ENCODE measurements at places on chromosomes 3 and 15.

- no peak for DNase-seq
These were observed 17.5 kb downstream of the SEMA7A start for GRCh38 chr15:74415966-74416916.

GRCh38 chr3:117479095-117479494 lies 769.5 kb downstream of the TUSC7 start:
- no peak for DNase-seq

GRCh38 chr15:101250873-101251829 lies 697 bp downstream of the CHSY1 start:
- DNase-seq: no peak

DNA sequence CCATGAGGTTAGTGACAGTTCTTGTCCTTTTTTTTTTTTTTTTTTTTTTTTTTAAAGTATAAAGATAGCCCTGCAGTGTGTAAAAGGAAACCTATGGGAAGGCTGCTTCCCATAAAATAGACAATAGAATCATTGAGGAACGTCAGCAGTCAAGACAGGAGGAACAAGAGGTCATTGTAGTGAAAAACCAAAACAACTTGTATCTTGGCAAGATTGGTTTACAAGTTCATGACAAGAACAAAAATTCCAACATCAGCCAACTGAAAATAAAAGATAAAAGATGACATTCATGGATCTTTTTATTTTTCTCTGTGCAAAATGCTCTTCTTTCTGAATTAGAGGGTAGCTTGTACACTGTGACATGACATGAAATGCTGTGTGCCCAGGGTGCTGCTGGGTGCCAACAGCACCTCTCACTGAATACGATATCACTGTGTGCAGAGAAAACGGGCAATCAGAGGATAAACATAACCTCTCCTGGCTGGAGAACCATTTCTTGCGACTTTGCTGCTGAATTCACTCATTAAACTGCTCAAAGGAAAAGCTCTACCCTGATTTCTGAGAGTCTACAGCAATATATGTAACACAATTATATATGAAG lies 30.1 kb upstream of the IP6K2 start:
- DNase-seq: no peak

- no peak for DNase-seq
These were observed 135.8 kb downstream of the ZNF621 start for GRCh38 chr3:40660554-40660953.

GRCh38 chr15:70778258-70779076 lies 15.1 kb upstream of the UACA start:
- no peak for DNase-seq

DNA sequence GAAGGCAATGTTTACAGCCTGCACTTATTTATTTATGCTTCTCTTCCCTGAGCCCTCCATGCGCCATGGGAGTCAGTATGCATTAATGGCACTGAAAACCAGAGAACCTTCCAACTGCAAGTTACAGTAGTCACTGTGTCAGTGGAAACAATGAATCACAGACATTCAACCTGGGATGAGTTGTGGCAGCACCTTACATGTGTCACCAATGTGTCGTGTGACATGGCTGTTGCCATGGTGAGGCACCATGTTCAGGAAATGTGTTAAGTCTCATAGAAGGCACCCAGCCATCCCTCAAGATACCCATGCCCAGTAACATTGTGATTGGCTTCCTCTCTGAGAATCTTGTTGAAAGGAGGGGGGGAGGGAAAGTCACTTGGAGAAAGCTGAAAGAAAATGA lies 105.0 kb downstream of the FOXP1 start:
- no peak for DNase-seq

DNA sequence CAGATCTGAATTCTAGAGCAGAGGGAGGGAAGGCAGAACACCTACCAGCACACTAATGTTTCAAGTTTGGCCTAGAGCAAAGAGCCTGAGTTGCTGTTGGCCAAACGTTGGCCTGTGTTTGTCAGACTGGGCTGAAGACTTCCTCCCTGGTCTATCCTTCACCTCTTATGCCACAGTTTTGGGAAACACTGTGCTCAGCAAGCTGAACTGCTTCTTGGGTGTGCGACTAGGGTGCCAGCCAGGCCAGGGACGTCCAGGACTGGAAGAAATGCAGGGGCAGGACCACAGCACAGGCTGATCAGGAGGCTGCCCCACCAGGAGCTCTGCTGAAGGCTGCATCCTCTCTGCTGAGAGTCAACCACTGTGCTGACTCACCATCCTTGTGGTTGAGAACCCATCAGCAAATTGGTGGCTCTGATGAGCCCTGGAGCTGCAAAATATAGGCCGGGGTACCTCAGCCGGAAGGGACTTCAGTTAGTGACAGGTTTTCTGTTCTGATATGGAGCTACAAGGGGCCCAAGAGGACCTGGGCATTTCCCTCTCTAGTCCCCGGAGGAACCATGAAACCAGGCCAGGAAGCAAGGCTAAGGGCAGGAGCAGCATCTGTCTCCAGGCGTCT lies 131.6 kb upstream of the RASGRP1 start:
- peak; percentile 45 for DNase-seq

DNA sequence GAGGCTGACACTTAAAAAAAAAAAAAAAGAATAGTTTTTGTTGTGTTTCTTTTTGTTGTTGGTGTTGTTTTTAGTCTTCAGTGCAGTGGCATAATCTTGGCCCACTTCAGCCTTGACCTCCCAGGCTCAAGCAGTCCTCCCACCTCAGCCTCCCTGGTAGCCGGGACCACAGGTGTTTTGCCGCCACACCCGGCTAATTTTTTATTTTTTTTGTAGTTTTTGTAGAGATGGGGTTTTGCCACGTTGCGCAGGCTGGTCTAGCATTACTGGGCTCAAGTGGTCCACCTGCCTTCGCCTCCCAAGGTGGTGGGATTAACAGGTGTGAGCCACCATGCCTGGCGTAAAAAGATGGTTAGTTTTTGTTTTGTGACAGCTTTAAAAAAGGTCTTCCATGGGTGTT lies 30.1 kb downstream of the IGF1R start:
- DNase-seq: no peak

GRCh38 chr15:81333363-81333762 lies 9.4 kb upstream of the STARD5 start:
- DNase-seq: no peak

- no peak for DNase-seq
These were observed 94.2 kb downstream of the GABRG3 start for GRCh38 chr15:27065151-27065550.

- no peak for DNase-seq
These were observed 40.3 kb downstream of the CORO2B start for GRCh38 chr15:68618908-68619698.

DNA sequence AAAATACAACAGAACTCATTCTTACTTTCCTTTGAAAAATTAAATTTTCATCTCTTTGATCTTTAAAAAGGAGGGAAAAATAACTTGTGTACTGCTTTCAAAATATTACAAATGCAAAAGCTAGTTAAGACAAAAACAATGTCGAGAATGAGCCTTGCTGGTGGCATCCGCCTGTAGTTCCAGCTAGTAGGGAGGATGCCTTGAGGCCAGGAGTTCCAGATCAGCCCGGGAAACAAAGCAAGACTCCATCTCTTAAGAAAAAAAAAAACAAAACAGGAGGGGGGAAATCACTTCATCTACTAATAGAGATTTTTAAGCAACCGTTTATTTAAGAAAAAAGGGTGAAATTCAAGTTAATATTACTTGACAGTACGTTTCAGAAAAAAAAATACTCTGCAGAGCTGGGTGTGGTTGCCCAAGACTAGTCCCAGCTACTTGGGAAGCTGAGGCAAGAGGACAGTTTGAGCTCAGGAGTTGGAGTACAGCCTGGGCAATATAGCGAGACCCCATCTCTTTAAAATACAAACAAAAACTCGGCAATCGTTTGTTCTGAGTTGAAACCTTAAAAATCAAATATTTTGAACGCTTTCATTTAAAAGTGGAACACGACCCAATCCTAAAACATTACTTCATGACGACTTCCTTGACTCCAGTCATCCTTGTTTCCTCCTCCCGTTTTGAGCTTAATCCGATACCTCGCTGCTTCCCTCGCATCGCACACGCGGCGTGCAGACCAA lies 1.2 kb downstream of the KPNA1 start:
- DNase-seq: no peak

- DNase-seq: no peak
These were observed 21.1 kb upstream of the GBE1 start for GRCh38 chr3:81782585-81782984.

DNA sequence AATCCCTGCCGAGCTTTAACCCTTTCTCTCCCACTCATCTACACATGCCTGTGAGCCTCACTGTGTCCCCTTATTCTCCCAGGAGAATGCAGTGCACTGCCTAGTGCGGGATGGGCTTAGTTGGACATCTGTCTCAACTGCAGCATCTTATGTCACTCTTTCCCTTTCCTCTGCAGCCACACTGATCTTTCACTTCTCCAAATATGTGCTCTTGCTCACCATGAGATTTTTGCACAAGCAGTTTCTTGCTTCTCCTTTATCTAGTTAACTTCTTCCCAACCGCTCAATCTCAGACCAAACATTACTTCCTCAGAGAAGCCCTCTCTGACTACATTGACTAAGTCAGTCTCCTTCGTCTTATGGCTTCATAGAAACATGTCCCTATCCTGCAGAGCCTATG lies 292.3 kb downstream of the KBTBD8 start:
- no peak for DNase-seq

- no peak for DNase-seq
These were observed 185.7 kb downstream of the CGGBP1 start for GRCh38 chr3:87873136-87873535.

DNA sequence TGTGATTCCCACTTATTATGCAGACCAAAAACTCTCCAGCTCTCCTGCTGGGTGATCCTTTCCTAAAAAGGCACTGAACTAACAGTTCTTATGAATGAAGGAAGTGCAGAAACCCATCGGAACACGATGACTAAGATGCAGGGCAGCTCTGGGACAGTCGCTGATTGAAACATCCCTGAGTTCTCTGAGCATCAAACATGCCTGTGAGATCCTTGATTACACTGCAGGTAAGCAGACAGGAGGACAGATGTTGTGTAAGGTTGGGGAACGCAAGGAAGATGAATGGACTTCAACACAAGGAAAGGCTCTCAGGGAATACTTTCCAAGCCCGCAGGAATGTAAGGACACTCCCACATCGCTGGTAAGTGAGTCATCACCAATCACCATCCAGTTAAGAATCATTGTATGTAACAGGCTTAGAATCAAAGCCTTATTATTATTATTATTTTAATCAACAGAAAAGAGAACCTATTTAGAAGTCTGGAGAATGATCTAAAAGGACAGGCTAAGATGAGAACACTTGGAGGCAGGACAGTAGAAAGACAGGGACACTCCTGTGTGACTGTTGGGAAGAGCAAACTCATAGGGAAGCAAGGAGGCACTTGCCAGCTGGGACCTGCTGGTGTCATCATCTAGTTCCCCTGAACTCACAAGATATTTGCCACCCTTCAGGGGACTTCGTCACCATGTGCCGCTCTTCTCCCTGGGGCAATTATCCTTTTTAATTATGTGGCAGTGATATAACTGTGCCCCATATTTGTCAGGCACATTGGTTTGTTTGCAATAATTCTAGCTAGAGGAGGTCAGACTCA lies 26.0 kb downstream of the TMEM158 start:
- DNase-seq: no peak

DNA sequence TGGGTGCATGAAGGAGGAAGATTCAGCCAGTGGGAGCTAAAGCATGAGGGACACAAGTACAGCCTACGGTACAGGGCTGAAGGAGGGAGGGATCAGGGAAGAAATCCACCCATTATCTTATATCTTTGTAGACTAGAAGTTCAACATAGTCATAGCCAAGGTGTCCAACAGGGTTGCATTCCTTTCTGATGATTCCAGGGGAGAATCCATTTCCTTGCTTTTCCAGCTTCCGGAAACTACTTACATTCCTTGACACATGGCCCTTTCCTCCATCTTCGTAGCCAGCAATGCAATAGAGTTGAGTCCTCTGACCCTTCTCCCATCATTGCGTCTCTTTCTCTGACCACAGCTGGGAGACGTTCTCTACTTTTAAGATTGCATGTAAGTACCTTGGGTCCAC lies 471.0 kb upstream of the SEMA6D start:
- DNase-seq: no peak

DNA sequence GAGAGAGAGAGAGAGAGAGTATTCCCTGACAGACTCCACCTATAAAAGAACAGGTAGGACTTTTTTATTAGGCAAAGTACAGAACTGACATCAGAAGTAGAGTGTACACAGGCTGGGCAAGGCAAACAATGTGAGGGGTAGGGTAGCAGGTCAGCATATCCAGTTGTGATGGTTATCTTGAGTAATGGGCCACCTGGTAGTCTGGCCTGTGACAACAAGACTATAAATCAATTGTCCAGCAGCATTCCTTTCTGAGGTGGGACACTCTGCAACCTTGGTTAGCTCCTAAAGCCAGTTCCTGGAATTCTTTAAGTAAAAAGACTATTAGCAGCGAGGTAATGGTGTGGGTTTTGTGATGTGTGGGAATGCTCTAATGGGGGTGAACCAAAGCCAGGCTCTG lies 14.9 kb upstream of the TMCC1 start:
- no peak for DNase-seq

DNA sequence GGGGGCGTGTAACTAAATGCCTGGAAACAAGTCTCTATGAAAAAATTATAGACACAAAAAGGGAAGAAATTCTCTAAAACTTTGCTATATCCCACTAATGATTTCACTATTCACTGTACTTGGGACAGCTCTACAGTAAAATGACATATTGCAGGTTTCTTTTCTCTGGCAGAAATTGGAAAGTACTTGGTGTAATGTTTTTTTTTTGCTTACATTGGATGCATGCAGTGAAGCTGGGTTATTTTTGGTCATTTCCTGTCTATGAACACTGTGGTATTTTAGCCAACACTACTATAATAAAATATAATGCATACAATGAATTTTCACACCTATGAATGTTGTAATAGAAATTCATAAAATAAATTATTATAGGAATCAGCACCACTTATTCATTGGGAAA lies 109.7 kb downstream of the LRRC49 start:
- no peak for DNase-seq

GRCh38 chr3:45802146-45802545 lies 5.8 kb upstream of the SLC6A20 start:
- no peak for DNase-seq

DNA sequence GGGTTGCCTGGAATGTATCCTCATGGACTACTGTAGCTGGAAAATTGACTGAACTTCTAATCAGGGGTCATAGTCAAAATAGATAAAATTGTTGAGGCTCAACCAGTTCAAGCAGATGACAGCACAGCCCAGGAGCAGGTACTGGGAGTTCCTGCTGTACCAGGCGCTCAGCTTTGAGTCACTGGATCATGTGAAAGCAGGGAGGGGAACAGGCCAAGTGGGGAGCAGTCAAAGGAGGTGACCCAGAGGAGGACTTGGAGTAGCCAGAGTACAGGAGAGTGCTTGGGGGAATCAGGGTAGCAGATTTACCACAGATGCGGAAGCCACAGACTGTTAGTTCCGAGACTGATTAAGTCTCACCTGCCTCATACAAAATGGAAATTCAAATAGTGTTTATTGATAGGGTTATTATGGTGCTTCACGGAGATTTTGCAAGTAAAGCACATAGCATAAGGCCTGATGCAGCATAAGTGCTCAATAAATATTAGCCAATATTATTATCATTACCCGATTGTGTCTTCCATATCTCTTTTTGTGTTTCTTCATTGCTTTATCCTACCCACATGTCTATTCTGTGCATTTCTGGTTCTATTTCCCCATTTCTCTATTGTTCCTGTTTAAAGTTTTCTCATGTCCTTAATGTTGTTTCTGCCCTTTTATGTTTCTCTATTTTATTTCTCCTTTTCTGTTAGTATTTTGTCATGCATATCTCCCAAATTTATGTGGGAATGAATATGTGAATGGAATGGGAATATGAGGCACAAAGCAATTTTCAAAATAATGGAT lies 369.2 kb upstream of the MCTP2 start:
- DNase-seq: no peak

- no peak for DNase-seq
These were observed 60.6 kb downstream of the CHAC1 start for GRCh38 chr15:41013691-41014414.

Measured in stimulated activated CD8-positive, alpha-beta memory T cell treated with anti-CD3 and anti-CD28 coated beads, Interleukin-4, amount 100 ng/mL, for 1 hour (primary cell).